ENCODE measurements at places on chromosomes 6 and 20.
A peak's percentile ranks its signal among the peaks of the same experiment; 100 is the strongest.

DNA sequence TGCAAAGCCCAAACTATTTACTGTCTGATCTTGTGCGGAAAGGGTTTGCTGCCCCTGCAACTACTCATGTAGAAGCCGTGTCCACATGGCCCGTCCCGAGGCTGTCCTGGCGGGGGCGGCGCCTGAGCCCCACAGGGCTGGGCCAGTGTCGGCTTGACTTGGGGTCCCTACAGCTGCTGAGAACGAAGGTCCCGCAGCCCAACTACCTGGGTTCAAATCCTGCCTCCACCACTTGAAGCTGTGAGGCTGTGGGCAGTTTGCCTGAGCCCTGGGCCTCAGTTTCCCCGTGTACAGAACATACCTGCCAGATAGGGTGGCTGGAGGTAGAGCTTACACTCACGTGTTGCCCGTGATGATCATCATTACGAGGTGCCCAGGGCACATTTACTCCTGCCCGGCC, 111.1 kb downstream of the SULF2 start:
- no peak for DNase-seq

DNA sequence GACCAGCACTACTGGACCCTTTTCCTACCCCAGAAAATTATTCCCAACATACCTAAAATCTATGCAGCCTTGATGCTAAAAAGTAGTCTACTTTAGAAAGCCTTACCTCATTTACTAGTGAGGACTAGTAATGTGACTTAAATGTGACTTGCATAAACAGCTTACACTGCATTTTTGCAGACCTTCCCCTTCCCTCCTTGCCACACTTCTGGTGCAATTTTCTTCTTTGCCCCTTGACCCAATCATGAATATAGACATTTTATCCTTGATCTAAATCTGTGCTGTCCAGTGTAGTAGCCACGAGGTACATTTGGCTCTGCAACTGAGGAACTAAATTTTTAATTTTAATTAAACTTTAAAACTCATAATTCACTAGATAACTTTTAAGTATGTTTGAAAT, 7.0 kb upstream of the ZKSCAN8 start:
- no peak for DNase-seq

GRCh38 chr20:32089637-32090362, 19.7 kb upstream of the TM9SF4 start:
- DNase-seq, result no peak

DNA sequence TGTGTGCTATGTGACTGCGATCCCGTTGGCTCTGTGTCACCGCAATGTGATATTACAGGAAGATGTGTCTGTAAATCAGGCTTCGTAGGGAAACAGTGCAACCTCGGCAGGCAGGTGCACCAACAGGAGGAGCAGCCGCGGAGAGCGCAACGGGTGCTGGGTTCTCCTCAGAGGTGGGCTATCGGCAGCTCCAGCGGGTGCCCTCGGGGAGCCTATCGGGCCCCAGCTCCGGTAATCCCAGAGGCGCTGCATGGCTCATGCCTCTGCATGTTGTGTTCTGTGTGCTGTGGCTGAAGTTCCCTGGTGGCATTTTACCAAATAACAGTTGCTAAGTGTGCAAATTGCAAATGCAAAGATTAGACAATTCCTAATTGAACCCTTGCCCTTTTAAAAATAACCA, 409.9 kb downstream of the LAMA2 start:
- no peak for DNase-seq

GRCh38 chr6:161549977-161550655, 276.3 kb upstream of the AGPAT4 start:
- no peak for DNase-seq

GRCh38 chr6:111711984-111712752, 106.5 kb upstream of the TRAF3IP2 start:
- DNase-seq, result peak; percentile 58

DNA sequence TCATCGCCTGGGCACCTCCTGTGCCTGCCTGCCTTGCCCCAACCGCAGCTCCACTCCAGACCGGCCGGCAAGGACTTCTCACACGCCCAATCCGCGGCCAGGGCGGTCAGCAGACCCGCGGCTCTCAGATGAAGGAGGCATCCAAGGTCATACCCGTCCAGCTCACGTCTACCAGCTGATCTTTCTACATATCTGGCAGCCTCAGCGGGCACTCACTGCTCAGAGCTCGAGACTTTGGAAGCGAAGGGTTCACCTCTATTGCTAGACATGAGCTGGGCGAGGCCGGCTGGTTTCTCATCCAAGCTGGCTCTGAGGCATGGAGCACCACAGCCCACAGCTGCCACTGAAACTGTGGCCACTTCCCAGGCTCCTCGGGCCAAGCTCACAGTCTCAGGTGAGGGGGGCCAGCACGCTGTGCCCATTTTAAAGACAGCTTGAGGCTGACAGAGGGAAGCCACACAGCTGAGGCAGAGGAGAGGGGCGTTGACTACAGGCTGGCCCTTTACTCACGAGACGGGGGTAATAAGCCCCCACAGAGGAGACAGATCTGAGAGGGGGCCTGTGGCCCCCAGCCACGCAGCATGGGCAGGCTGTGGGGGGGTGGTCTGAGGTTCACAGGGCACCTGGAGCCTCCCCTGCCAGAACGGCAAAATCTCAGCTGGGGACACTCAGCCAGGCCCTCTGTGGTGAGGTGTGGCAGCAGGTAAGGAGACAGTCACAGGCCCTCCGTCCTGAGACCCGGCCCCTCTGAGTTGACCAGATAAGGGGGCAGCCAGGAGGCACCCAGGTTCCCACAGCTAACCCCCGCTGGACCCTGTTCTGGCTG, 2.0 kb downstream of the LAMA5 start:
- DNase-seq, result no peak

GRCh38 chr6:36643977-36644376, 34.5 kb upstream of the CDKN1A start:
- no peak for DNase-seq

- no peak for DNase-seq
These were observed 429.3 kb upstream of the SULF2 start for GRCh38 chr20:48214601-48215000.

DNA sequence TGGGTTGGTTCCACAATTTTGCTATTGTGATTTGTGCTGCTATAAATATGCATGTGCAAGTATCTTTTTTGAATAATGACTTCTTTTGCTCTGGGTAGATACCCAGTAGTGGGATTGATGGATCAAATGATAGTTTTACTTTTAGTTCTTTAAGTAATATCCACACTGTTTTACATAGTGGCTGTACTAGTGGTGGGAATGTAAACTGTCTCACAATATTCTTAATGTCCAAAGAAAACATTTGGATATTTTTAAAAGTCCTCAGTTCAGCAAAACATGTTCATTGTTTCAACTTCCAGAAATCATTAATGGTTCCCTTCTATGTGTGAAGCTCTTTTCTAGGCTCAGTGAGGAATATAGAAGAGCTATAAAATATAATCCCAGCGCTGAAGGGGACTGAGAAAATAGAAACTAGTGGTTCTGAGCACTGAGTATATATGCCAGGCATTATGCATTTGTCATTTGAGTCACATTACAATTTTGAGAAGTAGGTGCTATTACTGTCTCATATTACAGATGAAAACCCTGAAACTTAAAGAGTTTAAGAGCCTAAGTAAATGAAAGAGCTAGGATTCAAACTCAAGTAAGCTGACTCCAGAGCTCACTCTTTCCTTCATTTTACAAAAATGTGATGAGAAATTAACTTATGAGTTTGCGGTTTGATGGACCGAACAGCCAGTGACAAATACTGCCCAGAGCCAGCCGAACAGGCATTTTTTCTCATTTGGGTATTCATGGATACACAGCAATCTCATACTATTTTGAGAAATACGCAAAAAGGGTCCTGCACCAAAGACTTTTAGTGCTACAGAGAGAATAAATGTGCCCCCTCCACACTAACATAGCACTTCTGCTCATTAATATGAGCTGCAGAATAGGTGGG, 250.1 kb downstream of the TBX18 start:
- no peak for DNase-seq

DNA sequence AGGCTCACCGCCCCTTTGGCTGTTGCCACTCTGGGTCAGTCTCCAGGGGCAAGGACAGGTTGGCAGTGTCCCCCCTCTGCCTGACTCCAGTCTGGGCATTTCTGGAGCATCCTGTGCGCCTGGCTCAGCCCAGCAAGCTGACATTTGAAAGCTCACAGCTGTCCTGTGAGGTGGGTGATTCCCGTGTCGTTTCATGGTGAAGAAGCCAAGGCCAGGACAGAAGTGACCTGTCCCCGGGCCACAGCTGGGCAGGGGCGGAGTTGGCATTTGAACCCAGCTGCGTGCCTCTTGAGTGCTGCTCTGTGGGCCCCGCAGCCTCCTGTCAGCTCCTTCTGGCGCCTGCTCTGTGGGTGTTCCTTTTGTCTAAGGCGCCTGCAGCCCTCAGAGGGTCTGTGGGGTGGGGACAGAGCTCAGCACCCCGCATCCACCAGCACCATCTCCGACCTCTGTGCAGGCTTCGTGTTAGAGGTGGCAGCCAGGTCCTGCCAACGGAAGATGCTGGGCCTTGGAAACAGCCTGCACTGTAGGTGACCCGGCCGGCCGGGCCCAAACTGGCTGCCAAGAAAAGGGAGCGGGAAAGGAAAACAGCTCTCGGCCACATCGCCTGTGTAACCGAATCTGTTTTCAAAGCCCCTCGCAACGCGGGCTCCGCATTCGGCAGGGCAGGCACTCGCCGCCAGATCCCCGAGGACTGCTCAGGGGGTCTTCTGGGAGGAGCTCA, 5.8 kb upstream of the GATA5 start:
- DNase-seq, result no peak

GRCh38 chr20:37326666-37327065, 19.3 kb upstream of the SRC start:
- no peak for DNase-seq

DNA sequence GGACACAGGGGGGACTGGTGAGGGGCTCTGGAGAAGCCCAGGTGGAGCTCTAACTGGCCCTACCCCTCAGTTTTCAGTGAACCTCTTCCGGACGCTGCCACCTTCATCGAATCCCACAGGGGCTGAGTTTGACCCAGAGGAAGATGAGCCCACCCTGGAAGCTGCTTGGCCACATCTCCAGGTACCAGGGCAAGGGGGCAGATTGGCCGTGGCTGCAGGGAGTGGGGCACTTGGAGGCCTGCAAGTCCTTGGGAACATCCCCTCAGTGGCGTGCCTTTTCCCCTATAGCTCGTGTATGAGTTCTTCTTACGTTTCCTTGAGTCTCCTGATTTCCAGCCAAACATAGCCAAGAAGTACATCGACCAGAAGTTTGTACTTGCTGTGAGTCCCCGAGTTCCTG, 6.6 kb downstream of the MEA1 start:
- DNase-seq, result no peak

- peak; percentile 78 for DNase-seq
These were observed 29.3 kb upstream of the TRIM27 start for GRCh38 chr6:28953039-28953584.

DNA sequence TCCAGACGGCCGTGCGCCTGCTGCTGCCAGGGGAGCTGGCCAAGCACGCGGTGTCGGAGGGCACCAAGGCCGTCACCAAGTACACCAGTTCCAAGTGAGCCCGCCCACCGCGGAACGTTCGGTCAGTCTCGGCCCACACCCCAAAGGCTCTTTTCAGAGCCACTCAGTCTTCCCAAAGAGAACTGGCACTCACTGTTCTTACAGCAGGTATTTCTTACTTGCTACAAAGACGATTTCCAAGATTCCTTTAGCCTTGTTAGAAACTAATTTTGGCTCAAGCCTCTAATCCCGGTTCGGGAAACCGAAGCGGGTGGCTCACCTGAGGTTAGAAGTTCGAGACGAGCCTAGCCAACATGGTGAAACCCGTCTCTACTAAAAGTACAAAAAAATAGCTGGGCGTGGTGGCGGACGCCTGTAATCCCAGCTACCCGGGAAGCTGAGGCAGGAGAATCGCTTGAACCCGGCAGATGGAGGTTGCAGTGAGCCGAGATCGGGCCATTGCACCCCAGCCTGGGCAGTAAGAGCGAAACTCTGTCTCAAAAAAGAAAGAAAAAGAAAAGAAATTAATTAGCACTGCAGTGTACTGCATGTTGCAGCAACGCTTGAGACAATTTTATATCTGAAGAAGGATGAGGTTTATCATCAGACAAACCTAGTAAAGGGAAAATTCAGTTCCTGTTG, 73.1 kb downstream of the OR2B2 start:
- peak; percentile 35 for DNase-seq

- no peak for DNase-seq
These were observed 158.0 kb downstream of the UTRN start for GRCh38 chr6:144443157-144443556.

DNA sequence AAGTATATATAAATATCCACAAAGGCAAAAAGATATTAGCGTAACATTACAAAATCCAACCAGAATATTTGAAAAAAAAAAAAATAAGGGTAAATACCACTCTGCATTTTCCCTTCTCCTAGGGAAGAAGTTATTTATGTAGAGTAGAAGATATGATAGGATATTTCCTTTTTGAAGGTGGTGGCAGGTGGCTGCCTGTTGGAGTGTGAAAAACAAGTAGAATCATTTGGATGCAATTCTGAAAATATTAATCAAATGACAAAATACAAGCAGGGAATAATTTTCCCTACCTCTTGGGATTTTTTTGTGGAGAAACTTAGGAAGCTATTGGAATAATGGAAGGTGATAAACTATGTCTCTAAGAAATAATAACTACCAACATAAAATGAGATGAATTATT, 62.5 kb upstream of the OGFRL1 start:
- no peak for DNase-seq

- DNase-seq, result peak; percentile 32
These were observed 14.8 kb downstream of the SLC35A1 start for GRCh38 chr6:87487555-87487954.

DNA sequence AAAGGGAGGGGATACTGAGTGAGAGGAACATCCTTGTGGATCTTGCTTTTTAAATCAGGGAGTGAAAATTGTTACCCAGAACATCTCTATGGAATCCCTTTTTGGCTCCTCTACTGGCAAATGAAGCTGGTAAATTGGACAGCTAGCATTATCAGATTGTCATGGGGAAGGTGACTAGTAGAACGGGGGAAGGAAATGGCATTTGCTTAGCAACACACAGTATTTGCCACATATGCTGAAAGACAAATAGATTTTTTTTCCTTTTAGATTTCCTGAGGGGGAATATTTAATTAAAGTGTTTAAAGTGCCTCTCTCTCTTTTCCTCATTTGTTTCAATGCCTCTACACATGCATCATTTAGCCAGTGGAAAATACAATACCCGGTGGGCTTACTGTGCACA, 573.5 kb downstream of the BCKDHB start:
- no peak for DNase-seq

GRCh38 chr20:17562804-17563305, 7.0 kb upstream of the DSTN start:
- peak; percentile 96 for DNase-seq

DNA sequence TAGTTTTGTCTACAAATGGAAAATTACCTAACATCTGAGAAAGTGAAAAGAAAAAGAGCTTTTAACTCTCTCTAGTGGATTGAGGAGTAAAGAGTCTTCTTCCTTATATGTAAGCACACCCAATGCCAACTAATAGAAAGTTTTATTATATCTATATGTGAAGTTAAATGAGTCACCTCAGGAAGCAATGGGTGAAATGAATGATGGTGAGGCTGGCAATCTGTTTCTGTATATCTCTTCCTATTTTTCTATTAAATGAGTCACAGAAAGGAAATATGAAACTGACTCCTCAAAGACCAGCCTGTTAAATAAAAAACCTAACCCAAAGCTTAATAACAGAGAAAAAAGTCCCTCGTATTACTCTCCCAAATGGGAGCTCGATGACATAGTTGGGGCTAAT, 71.3 kb downstream of the OTOR start:
- peak; percentile 22 for DNase-seq

GRCh38 chr6:126374372-126374771, 34.5 kb downstream of the CENPW start:
- DNase-seq, result no peak
